ENCODE measurements at places on chromosomes 7 and 10. TPM values are rescaled to one million over a fixed set of nuclear protein-coding genes. Genes with fewer than 3 reads are reported as not detected.

GRCh38 chr10:111703986-111704385 lies 479.6 kb downstream of the GPAM start:
- no peaks in the 10 kb centered on the region for H3K27me3 ChIP-seq
- no peaks in the 10 kb centered on the region for H3K4me1 ChIP-seq
- no peaks in the 10 kb centered on the region for H3K36me3 ChIP-seq
- DNase-seq, result no peak

GRCh38 chr7:116524609-116525297 lies at the start of gene CAV1:
TSS of gene CAV1 (plus strand) at chr7:116525036. CDS start at chr7:116525063, 27 bp downstream.
- H3K27ac ChIP-seq, result no peak within 1 kb of the TSS
- DNase-seq, result peak; percentile 18
- no peaks in the 10 kb centered on the region for H3K36me3 ChIP-seq
- peaks cover 81% of the 10 kb centered on the region for H3K27me3 ChIP-seq

DNA sequence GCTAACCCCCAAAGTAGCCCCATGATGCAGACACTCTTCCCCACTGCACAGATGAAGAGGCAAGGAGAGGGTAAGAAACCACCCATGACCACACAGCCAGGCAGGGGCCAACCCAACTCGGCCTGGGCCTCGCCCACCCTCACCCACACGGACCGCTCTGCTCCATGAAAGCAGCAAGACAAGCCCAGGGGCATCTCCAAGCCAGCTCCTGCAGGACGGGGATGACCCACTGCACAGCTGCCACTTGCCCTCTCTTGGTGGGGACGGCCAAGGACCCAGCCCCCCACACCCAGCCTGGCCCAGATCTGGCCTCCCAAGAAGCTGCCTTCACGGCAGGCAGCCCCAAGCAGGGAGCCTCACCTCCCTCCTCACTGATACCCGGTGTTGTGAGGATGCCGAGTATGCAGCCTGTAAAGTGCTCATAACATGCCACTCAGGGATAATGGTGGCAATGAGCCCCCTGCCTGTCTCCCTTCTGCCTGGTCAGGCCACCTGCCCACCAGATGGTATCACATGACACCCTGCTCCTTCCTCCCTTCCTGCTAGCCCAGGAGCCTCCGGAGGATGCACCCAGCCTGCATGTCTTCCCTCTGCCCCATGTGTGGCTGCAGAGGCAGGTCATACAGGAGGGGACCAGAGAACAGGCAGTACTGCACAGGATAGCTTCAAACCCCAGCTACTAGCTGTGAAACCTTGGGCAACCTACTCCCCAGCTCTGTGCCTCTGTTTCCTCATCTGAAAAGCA lies 23.3 kb downstream of the OGDHL start:
- DNase-seq, result no peak
- H3K27me3 ChIP-seq, result no peaks in the 10 kb centered on the region
- H3K4me3 ChIP-seq, result no peak overlapping the region
- H3K4me1 ChIP-seq, result no peaks in the 10 kb centered on the region

The NRF1 gene
- 27.5 TPM for total RNA-seq

- no peak overlapping the region for H3K27ac ChIP-seq
- H3K4me1 ChIP-seq, result peaks cover 24% of the 10 kb centered on the region
- H3K36me3 ChIP-seq, result peaks cover 5% of the 10 kb centered on the region
- H3K4me3 ChIP-seq, result no peak overlapping the region
- DNase-seq, result no peak
These were observed 38.2 kb downstream of the GSDME start for GRCh38 chr7:24718977-24719491.

DNA sequence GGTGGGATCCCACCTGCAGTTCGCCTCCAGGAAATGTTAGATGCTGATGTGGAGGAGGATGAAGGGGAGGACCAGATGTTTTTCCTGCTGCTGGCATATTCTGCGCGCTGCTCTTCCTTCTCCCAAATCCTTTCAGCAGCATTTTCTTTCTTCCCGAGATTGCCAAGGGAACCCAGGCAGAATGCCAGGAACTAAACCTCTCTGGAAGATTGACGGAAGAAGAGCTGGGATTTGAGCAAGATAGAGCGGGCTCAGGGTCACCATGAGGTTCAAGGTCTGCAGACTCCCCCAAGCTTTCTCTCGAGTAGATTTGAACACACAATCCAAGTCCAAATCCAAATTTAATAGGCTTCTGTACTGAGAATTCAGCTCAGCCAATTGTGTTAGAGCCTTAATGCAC lies 345.2 kb upstream of the C7orf33 start:
- H3K27me3 ChIP-seq, result peaks cover 3% of the 10 kb centered on the region
- no peak overlapping the region for H3K4me3 ChIP-seq
- peaks cover 8% of the 10 kb centered on the region for H3K4me1 ChIP-seq
- peaks cover 2% of the 10 kb centered on the region for H3K36me3 ChIP-seq
- DNase-seq, result no peak

DNA sequence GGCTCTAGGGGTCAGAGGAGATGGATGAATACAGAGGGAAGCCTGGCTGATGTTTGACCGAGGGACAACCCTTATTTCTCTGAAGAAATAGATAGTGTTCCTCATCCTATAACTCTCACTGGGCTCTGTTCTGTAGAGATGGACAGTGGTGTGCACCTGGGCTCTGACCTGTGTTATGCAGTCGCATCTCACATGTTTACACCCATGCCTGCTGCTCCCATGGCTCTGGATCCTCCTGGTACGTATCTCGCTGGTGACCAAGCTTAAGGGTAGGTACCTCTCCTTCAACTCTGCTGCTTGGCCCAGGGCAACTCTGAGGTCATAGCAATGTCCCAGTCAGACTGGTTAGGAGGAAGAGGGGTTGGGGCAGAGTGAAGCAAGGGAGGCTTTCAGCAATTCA lies 42.8 kb downstream of the ADRA2A start:
- no peaks in the 10 kb centered on the region for H3K4me1 ChIP-seq
- no peak overlapping the region for H3K27ac ChIP-seq
- DNase-seq, result no peak
- H3K36me3 ChIP-seq, result no peaks in the 10 kb centered on the region

- H3K4me3 ChIP-seq, result no peak overlapping the region
- DNase-seq, result no peak
- H3K36me3 ChIP-seq, result no peaks in the 10 kb centered on the region
- no peak overlapping the region for H3K27ac ChIP-seq
- peaks cover 50% of the 10 kb centered on the region for H3K4me1 ChIP-seq
- no peaks in the 10 kb centered on the region for H3K27me3 ChIP-seq
These were observed 47.6 kb downstream of the ICA1 start for GRCh38 chr7:8214244-8214824.

The HHEX gene
- total RNA-seq, result not detected

The PKD2L1 gene
- not detected for total RNA-seq

DNA sequence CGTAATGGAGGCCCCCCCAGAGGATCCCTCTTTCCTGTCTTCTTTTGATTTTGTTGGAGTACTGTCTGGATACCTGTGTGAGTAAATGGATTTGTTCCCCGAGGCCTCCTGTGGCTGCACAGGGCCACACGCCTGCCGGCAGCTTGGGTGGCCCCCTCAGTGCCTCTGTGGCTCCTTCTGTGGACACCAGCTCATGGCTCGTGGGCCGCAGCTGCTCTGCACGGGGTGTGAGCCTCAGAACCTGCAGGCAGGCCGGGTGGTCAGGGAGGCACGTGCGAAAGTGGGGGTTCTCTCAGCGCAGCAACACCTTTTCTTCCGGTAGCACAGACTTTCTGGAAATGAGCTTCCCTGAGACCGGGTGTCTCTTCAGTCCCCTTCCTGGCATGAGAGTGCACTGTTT lies 70.3 kb downstream of the WDR37 start:
- no peak overlapping the region for H3K27ac ChIP-seq
- H3K4me3 ChIP-seq, result no peak overlapping the region
- DNase-seq, result no peak
- H3K36me3 ChIP-seq, result peaks cover 45% of the 10 kb centered on the region
- H3K27me3 ChIP-seq, result no peaks in the 10 kb centered on the region

GRCh38 chr10:32985775-32986350 lies 27.8 kb upstream of the ITGB1 start:
- H3K36me3 ChIP-seq, result peaks cover 3% of the 10 kb centered on the region
- no peaks in the 10 kb centered on the region for H3K27me3 ChIP-seq
- no peak overlapping the region for H3K27ac ChIP-seq
- H3K4me1 ChIP-seq, result peaks cover 50% of the 10 kb centered on the region
- no peak for DNase-seq

DNA sequence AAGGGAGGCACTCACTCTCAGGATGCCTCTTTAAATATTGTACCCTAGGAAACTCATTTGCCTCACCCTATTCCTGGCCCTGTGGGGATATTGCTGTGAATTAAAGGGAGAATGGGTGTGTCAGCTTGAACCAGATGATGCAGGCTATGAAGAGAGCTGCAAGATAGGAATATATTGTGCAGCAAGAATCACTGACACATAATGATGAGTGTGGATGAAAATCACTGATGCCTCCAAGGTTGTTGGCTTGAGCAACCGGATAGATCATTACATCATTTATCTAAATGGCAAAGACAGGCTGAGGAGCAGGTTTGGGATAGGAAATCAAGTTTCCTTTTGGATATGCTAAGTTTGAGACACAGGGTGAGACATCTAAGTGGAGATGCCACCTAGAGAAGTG lies 6.2 kb downstream of the SLC26A4 start:
- H3K4me3 ChIP-seq, result no peak overlapping the region
- no peaks in the 10 kb centered on the region for H3K4me1 ChIP-seq
- no peaks in the 10 kb centered on the region for H3K36me3 ChIP-seq

DNA sequence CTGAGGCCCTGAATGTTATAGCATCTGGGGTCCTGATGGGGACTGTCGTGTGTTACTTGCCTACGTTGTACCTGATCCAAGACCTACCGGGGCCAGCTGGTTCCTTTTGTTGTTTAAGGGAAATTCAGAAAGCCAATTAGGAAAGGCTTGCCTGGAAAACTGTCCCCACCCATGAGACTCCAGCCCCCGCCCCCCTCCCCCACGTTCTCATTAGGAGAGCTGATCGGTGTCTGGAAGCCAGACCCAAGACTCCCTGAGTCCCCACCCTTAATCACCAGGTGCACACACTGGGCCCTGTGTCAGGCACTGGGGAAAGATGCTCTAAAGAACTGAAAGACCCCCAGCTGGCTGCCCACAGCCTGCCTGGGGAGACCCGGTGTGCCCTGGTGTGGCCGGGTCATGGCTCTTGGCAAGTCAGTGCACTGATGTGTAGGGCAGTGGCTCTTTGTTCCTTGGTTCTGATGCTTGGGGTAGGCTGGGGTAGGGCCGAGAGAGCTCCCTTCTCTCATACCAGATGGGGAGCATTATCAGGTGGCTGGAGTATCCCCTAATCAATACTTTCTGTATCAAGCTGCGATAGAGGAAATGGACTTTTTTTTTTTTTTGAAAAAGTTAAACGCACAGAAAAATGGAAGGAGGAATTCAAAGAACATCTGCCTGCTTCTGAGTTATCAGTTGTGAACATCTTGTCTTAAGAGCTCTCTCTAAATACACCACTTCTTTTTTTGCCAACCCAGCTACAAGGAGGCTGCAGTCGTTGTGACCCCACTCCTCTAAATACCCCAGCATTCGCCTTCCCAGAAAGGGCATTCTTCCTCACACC lies 16.9 kb downstream of the TSPAN15 start:
- H3K4me3 ChIP-seq, result no peak overlapping the region
- DNase-seq, result no peak
- no peaks in the 10 kb centered on the region for H3K36me3 ChIP-seq
- H3K4me1 ChIP-seq, result peaks cover 7% of the 10 kb centered on the region
- H3K27ac ChIP-seq, result no peak overlapping the region
- no peaks in the 10 kb centered on the region for H3K27me3 ChIP-seq

GRCh38 chr10:123398180-123398591 lies 244.0 kb downstream of the BUB3 start:
- H3K27me3 ChIP-seq, result no peaks in the 10 kb centered on the region
- no peak overlapping the region for H3K4me3 ChIP-seq
- peaks cover 4% of the 10 kb centered on the region for H3K4me1 ChIP-seq
- peaks cover 5% of the 10 kb centered on the region for H3K36me3 ChIP-seq
- DNase-seq, result no peak

DNA sequence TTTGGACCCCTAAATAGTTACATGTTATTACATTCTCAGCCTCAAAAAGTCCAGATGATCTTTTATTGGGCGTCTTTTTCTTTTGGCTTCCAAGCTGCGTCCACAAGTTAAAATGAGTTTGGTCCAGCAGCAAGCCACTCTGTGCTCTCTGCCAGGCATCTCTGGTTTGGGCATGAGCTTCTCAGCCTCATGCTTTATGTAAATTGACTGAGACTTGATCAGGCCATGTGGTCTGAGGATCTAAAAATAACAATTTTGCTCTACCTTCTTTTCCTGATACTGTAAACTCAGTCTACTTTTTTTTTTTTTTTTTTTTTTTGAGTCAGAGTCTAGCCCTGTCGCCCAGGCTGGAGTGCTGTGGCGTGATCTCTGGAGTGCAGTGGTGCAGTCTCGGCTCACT lies 15.6 kb downstream of the GAD2 start:
- H3K27me3 ChIP-seq, result peaks cover 34% of the 10 kb centered on the region
- no peak overlapping the region for H3K4me3 ChIP-seq
- no peak for DNase-seq
- no peaks in the 10 kb centered on the region for H3K4me1 ChIP-seq

DNA sequence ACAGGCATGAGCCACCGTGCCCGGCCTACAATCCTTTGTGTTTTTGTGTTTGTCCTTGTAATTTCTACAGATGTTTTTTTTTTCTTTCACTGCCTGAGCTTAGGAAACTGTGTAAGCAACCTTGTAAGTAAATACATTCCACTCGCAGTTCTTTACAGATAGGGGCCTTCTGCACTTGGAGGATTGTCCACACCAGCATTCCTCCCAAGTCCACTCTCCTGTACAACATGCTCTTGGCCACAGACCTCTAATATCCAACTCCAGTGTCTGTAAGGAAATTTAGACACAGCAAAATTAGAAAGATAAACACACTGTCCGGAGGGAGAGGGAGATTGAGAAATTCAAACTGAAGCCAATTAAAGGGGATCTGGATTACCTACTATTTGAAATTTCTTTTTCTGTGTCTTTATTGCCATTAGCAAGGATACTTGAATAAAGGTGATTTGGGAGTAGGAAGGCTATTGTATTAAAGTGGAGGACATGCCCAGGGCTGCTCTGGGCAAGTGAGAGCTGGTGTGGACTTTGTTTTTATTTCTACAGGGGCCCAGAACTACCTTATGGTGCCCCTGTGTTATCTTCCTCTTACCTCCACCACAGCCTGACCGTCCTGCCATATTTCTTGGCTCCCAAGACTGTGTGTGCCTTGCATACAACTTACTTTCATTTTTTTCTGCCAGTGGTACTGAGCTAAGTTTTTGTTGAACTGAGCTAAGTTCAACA lies 9.7 kb downstream of the MXI1 start:
- peaks cover 4% of the 10 kb centered on the region for H3K27me3 ChIP-seq
- H3K36me3 ChIP-seq, result no peaks in the 10 kb centered on the region
- H3K4me3 ChIP-seq, result no peak overlapping the region
- peaks cover 44% of the 10 kb centered on the region for H3K4me1 ChIP-seq

- H3K4me3 ChIP-seq, result peak overlapping the region; percentile 93
- H3K27me3 ChIP-seq, result peaks cover 26% of the 10 kb centered on the region
- peak; percentile 57 for DNase-seq
- peaks cover 15% of the 10 kb centered on the region for H3K36me3 ChIP-seq
These were observed 31.8 kb upstream of the TOMM7 start for GRCh38 chr7:22854158-22855048.

All from neural crest cell (in vitro differentiated cells).